ENCODE measurements at places on chromosomes 3 and 15. TPM values are rescaled to one million over a fixed set of nuclear protein-coding genes. Genes with fewer than 3 reads are reported as not detected.

GRCh38 chr15:61621146-61621545 lies 392.0 kb upstream of the RORA start:
- DNase-seq: peak; percentile 61

GRCh38 chr3:170839518-170840100 lies 30.4 kb downstream of the RPL22L1 start:
- DNase-seq: no peak

Gene RBP2
- polyA plus RNA-seq: not detected

Gene TEX55
- not detected for polyA plus RNA-seq

Gene OCA2
- 0.10 TPM for polyA plus RNA-seq
